ENCODE measurements at places on chromosomes 4 and X.

GRCh38 chr4:141004823-141005222 is 128.4 kb downstream of the RNF150 start:
- DNase-seq: no peak

DNA sequence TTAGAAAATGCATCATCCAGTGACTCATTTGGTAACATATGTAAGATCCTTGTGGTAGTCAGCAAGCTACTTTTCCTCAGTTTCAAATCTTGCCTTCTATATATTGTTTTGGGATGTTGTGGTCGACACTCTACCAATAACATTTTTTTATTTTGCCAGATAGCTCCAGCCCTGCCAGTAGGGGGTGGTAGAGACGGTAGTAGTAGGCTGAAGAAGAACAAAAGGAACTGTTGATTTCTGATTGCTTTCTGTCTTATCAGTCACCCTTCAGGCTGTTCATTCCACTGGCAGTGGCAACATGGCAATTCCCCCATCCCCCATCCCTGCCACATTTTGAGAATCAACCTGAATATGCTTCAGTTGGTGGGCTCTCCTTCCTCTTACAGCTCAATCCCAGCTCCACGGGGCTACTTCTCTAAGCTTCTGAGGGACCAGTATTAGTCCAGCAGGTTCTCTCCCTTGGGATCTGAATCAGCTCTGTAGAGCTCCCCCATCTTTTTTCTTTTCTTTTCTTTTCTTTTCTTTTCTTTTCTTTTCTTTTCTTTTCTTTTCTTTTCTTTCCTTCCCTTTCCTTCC is 171.5 kb upstream of the VEGFC start:
- DNase-seq: no peak

- DNase-seq: no peak
These were observed 151.1 kb upstream of the TBC1D9 start for GRCh38 chr4:140906993-140907962.

- no peak for DNase-seq
These were observed 43.9 kb downstream of the GABRB1 start for GRCh38 chr4:47075262-47075661.

DNA sequence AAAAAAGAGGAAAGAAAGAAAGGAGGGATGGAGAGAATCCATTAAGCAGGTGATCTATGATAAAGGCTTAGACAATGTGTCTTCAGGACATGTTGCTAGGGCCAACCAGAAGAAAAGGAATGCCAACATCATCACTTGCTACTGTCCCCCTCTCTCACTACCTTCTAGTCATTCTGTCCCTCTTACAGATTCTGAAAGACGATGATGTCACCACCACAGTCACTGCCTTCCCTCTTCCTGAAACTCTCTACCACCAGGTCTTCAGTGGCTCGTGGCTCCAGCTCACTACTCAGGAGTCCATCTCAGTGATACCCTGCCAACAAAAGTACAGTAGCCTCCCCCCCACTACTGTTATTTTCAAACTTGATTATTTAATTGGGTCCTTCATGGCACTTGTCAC is 64.0 kb downstream of the KCNIP4 start:
- no peak for DNase-seq

- DNase-seq: no peak
These were observed 28.9 kb downstream of the AFF1 start for GRCh38 chr4:86963697-86964096.

GRCh38 chrX:124497386-124497785 is 151.0 kb downstream of the SH2D1A start:
- DNase-seq: no peak

GRCh38 chrX:47683829-47684205 is 24.8 kb upstream of the UXT start:
- no peak for DNase-seq

DNA sequence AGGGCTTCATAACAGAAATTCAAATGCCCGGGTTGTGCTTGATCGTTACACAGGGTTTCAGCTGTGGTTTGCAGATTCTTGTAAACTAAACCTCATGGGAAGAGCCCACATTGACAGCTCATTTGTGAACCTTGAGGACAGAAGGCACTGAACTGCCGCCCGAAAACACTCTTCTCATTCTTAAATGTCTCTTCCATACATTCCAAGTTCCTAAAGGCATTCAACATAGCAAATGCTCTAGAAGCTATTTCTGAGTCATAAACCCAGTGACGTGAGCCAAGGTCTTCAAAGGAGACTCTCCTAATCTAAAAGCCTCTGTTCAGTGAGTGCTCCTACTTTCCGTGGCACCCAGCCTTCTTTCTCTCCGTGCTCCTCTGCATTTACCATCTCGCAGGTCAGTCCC is 737.8 kb upstream of the FRG1 start:
- no peak for DNase-seq

GRCh38 chr4:156771171-156771837 is 200.3 kb downstream of the PDGFC start:
- no peak for DNase-seq

DNA sequence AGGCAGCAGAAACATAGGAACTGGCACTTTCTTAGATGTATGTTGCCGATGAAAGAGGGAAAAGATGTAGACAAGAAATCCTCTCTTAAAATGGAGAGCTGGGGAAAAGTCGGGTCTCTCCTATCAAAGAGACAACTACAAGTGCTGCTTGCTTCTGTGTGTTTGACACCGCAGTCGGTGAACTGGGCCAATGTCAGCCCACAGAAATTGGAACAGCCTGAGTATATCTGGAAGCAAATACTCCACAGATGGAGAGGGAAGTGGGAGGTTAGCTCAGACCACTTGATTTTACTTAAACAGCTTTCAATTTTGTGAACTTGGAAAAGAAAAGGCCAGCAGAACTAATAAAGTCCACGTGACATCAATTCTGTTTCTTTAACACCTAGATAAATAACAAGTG is 230.9 kb upstream of the FAT1 start:
- DNase-seq: no peak
